ENCODE measurements at places on chromosomes 6 and 20. TPM values are rescaled to one million over a fixed set of nuclear protein-coding genes. Genes with fewer than 3 reads are reported as not detected.

DNA sequence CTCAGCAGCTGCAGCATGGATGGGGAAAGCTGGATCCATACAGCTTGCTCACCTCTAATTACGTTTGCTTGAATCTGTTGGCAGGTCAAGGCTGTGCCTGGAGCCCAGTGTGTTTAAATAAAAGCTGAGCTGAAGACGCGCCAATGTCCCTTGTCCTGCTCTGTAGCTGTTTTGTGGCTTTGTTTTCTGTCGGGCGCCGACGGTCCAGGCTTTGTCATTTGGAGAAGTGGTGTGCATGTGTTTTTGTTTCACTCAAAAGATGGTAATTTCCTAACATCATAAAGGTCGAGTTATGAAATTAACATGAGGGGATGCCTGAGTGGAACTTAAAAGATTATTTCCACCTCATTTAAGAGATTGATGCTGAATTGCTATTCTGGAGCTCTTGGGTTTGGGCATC is 107.6 kb downstream of the SLC24A3 start:
- DNase-seq: no peak

GRCh38 chr6:1024587-1024986 is 287.3 kb upstream of the FOXQ1 start:
- peak; percentile 17 for DNase-seq

DNA sequence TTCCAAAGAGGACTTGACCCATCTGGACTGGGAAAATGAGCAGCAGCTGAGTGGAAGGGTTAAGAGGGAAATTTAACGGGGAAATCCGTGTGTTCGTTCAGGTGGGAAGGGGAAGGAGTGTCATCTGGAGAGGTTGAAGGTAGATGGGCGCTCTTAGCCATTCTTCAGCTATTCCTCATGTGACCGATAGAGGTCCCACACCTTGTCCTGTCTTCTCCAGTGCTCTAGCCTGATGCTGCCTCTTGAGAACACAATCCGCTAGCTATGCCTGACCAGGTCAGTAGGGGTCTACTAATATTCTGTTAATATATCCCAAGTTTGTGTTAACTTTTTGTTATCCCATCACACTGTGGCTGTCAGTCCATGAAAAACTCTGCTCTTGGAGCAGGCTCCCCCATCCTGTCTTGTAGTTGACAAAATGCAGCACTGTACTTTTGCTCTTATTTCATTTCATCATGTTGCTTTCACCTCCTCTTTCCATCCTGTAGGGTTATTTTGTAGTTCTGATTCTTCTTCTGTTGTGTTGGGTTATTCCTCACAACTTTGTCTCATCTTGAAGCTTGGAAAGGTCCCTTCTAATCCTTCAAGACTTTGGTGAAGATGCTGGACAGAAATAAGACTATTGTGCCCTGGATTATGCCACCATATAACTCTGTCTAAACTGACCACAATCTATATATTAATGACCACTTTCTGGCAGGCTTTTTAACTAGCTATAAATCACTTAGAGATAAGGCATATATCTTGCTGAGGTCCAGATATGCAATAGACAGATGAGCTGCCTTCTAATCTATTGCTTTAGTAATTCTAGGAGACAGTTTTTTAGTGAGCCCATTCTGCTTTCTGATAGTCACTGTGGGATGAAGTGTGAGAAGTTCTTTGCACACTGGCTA is 123.4 kb upstream of the SUPT3H start:
- DNase-seq: no peak

DNA sequence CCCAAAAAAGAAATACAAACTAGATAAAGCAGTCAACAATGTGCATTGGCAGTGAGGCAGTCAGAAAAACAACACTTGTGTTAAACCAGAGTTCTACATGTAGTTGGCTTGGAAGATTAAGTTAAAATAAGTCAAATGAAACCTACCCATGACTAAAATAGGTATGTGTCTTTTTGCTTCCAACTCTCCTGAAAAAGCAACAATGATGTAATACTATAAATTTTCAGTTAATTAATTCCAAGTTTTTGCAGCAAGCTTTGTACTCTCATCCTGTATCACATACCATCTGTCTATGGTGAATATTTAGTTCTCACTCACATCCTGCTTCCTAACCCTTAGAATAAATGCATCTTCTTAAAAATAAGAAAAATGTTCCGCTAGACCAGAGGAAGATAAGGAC is 261.5 kb downstream of the KIF16B start:
- DNase-seq: no peak

GRCh38 chr20:53419693-53420460 is 173.8 kb downstream of the ZNF217 start:
- DNase-seq: no peak

- DNase-seq: no peak
Observed at GRCh38 chr20:61290721-61291120, 38.7 kb downstream of the CDH4 start.

DNA sequence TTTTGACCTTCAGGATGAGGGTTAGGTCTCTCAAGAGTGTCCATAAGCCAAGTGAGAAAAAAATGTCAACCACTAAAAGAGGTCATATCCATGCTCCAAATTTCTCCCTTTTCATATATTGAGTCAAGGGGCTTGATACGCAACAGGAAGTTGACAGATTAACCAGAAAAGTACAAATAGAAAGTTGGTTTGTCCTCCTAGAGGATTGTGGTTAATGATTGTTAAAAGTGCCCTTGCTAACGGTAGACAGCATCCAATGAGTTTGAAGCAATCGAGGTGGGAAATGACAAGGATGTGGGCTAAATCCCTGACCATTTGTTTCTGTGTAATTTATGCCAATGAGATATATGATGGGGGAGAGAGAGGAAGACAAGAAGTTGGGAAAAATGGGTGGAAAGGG is 18.1 kb upstream of the HBS1L start:
- no peak for DNase-seq

GRCh38 chr6:170108456-170108855 is 182.4 kb downstream of the DLL1 start:
- no peak for DNase-seq

GRCh38 chr6:146781836-146782235 is 183.1 kb downstream of the ADGB start:
- DNase-seq: no peak

- no peak for DNase-seq
Observed at GRCh38 chr6:97459986-97460385, 177.0 kb upstream of the MMS22L start.

DNA sequence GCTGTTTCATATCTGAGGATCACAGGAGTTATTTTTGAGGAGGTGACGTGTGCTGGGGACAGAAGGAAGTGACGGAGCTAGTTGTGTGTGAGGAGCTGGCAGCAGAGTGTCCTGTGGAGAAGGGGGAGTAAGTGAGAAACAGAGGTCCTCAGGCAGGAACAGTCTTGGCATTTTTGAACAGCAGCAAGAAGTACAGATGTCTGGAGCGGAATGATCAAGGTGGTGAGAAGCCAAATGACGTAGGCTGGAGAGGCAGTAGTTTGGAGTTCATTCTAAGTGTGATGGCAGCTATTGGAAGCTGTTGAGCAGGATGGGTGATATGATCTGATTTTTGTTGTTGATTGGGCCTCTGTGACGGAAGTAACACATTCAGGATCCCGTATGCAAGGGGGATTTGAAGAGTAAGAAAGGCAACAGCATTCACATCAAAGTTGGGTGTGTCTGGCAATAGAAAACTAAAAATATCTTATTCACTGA is 52.3 kb downstream of the SOBP start:
- no peak for DNase-seq

- DNase-seq: no peak
Observed at GRCh38 chr6:137849181-137849980, 17.7 kb upstream of the TNFAIP3 start.

- no peak for DNase-seq
Observed at GRCh38 chr6:52394251-52394666, 25.9 kb upstream of the EFHC1 start.

GRCh38 chr6:33014841-33015634 is 5.6 kb upstream of the HLA-DOA start:
- DNase-seq: peak; percentile 37

GRCh38 chr6:2542858-2543218 is 207.9 kb downstream of the MYLK4 start:
- peak; percentile 13 for DNase-seq

DNA sequence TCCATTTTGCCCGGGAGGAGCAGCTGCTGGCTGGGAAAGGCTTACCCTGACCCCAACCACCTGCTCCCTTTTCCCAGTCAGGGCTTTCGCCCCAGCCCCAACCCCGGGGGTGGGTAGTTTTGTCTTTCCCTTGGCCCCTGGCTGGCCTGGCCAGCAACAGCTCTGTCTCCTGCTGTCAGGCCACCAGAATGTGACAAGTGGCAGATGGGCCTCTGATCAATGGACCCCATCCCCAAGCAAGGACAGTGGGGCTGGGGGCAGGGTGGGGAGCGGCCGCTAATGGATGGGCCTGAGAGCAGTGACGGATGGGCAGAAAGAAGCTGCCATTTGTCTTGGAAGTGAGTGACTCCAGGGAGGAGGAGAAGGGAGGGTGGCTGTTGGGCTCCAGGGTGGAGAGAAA is 121.6 kb downstream of the DHX35 start:
- DNase-seq: no peak

DNA sequence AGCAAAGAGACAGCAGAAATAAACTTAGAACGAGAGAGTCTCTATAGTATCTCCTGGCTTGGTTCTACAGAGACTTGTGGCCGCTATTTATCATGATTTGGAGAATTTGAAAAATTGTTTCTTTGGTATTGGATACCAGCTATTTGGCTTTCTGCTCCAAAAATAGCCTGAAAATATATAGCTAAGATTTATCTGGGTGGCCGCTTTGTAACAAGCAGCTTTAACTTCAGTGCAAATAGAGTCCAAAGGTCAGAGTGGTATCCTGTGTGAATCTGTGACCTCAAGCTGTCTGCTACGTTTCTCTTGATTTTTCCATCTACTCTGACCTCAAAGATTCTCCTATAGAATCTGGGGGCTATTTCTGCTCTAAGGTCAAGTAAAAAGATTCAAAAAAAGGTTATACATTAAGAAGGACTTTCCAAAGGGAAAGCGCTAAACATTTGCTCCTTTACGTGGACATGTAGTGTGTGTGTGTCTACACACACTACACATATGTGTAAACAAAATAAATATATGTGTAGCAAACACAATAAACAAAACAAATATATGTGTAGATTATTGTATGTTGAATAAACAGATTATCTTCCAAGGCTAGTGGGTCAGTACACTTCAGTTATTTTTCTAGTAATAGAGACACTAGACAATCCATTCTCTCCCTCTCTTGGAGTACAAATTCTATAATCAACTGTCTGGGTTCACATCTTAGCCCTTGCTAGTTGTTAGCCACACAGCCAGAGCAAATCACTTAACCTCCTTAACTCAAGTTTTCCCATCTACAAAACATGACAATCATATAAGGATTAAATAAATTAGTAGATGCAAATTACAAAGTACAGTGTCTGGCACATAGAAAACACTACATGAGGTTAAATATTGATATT is 40.8 kb downstream of the CHD6 start:
- no peak for DNase-seq

DNA sequence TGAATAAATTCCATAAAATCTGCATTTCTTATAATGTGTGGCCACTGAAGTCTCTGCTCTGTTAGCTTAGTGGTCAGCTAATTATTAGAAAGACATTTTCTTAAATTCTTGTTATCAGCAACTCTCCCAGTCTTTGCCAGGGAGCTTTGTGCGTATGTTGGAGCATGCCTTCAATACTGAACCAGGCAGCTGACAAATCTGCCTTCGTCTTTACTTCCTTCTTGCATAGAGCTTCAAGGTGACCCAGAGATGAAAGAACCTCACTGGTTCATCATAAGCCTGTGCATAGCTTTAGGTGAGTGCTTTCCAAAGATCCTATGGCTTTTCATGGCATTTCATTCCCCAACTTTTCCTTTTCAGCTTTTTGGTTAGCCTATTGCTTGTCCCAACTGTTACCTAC is 43.0 kb upstream of the NELFCD start:
- DNase-seq: no peak

- no peak for DNase-seq
Observed at GRCh38 chr6:118712969-118713368, 61.6 kb upstream of the CEP85L start.

DNA sequence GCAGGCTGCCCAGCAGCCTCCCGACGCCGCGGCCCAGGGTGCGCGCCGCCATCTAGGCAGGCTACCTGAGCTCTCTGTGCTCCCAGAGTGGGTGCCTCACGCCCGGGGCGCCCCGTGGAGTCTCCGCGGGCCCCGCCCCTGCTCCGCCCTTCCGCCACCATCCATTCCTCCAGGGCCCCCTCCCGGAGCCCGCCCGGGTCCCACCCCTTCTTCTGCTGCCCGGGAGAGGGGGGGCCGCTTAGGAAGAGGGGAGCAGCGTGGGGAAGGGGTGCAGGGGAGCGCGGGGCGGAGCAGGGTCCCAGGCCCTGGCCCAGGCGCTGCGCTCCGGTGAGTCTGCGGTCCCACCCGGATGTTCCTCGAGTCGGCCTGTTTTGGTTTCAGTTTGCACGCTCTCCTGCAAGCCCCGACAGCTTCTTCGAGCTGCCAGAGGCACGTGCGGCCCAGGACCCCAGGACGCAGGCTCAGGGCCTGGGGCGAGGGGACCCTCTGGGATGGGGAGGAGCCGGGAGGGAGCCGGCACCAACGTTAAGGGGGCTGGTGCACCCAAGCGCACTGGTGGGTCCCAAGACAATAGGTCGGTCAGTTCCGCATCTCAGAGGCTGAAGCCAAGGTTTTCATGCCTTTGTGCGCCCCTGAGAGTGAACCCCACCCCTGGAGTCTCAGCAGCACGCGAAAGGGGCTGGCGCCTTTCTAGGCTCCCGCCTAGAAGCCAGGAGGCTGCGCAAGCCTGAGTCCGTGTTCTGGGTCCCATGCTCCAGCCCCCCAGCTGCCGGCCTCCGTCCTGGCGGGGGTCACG is at the start of gene ACSS1:
Gene ACSS1 (minus strand): TSS at position 89 of the 796 bp plus-strand sequence. CDS start 37 bp downstream, at position 52.
- peak; percentile 78 for DNase-seq

GRCh38 chr6:20991910-20992309 is 457.7 kb downstream of the CDKAL1 start:
- DNase-seq: no peak

- DNase-seq: peak; percentile 34
Observed at GRCh38 chr6:17580518-17581048, 19.5 kb upstream of the FAM8A1 start.

- no peak for DNase-seq
Observed at GRCh38 chr6:154474648-154475428, 35.6 kb downstream of the CNKSR3 start.

- DNase-seq: peak; percentile 85
Observed at GRCh38 chr20:41692479-41693135, 74.4 kb upstream of the CHD6 start.

GRCh38 chr20:3318226-3318884 is 79.4 kb upstream of the SLC4A11 start:
- no peak for DNase-seq

DNA sequence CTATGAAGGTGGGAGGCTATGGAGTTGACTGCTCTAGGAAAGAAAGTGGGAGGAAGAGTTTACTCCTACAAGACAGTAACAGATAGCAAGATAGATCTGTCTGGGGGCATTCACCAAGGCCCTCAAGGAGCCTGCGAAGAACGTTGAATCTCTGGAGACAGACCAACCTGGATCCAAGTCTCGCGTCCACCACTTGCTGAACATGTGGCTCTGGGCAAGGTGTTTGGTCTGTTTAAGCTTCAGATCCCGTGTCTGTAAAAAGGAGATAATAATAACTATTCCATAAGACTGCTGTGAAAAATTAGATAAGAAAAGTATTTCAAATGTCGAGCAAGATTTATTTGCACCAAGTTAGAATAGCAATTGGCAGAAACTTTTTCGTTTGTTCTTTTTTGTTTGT is 8.1 kb upstream of the EEF1A1 start:
- DNase-seq: no peak

Gene SCRT2
- not detected for total RNA-seq

Gene SLC35F1
- total RNA-seq: 0.60 TPM

Gene CEP85L
- total RNA-seq: 10.5 TPM

Gene NR2E1
- total RNA-seq: not detected

Gene FAM162B
- 0.55 TPM for total RNA-seq

Gene CHRNA4
- not detected for total RNA-seq

Gene GCNT2
- total RNA-seq: 18.7 TPM

Gene IPCEF1
- 0.37 TPM for total RNA-seq
